ENCODE measurements at places on chromosomes 2 and 18.

DNA sequence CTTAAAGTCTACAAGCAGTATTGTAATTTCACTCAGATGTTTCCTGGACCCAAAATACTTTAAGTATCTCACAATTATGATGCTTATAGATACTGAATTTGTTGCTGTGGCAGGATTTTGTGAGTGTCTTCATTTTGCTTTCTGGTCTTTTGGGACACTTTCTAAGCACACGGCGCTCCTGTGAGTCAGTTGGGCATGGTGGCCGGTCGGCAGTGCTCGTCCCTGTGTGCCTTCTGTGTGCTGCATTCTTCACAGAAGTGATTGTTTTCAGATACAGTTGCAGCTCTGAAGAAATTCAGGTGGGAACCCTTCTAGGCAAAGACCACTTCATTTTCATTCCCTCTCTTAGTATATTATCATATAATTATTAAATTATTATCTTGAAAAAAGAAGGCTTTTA is 273.3 kb downstream of the ZNF407 start:
- H3K27ac ChIP-seq, result no peak overlapping the region
- no peaks in the 10 kb centered on the region for H3K36me3 ChIP-seq
- no peaks in the 10 kb centered on the region for H3K27me3 ChIP-seq
- no peak for DNase-seq
- H3K4me1 ChIP-seq, result peaks cover 9% of the 10 kb centered on the region

- H3K4me1 ChIP-seq, result no peaks in the 10 kb centered on the region
- no peak for DNase-seq
- no peaks in the 10 kb centered on the region for H3K36me3 ChIP-seq
Measured at GRCh38 chr2:19072161-19072560, 286.3 kb downstream of the OSR1 start.

GRCh38 chr2:159177957-159178356 is 108.5 kb downstream of the WDSUB1 start:
- H3K4me1 ChIP-seq, result no peaks in the 10 kb centered on the region
- H3K27me3 ChIP-seq, result no peaks in the 10 kb centered on the region
- no peak for DNase-seq
- no peak overlapping the region for H3K4me3 ChIP-seq
- peaks cover 88% of the 10 kb centered on the region for H3K36me3 ChIP-seq

DNA sequence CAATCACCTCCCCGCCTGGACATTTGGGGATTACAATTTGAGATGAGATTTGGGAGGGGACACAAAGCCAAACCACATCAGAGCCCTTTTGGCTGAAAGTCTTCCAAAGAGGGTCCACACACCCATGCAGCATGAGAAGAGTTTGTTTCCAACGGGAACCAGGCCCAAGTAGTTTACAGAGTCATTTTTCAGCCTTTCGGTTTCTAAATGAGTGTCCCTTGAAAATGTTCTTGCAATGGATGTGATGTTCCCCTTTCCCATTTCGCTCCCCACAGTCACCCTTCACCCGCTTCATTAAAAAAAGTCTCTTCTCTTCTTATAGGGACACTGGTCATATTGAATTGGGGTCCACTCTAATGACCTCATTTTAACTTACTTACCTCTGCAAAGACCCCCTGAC is 157.4 kb downstream of the ARL4C start:
- no peak for DNase-seq
- H3K27ac ChIP-seq, result no peak overlapping the region

DNA sequence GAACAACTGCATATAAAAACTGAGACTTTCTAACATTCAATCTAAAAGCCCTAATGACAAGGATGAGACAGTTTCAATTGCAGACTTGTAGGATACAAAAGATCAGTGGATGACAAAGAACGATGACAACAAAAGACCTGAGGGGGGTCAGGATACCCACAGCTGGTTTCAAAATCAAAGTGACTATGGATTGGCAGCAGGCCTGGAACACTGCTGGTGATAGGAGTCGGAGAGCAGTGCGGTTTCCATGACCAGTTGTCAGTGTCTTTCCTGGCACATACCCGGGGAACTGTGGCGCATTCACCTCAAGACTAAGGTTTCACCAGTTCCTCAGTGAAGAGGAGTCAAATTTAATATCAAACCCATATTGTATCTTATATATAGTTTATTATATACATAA is 42.0 kb downstream of the EHD3 start:
- no peak overlapping the region for H3K27ac ChIP-seq
- H3K27me3 ChIP-seq, result no peaks in the 10 kb centered on the region
- no peak for DNase-seq
- H3K4me1 ChIP-seq, result no peaks in the 10 kb centered on the region
- H3K4me3 ChIP-seq, result no peak overlapping the region

- H3K36me3 ChIP-seq, result no peaks in the 10 kb centered on the region
- no peaks in the 10 kb centered on the region for H3K4me1 ChIP-seq
- no peak overlapping the region for H3K4me3 ChIP-seq
- no peaks in the 10 kb centered on the region for H3K27me3 ChIP-seq
- DNase-seq, result peak; percentile 73
Measured at GRCh38 chr18:70920840-70921374, 632.1 kb downstream of the SOCS6 start.

GRCh38 chr18:68436485-68436884 is 278.4 kb downstream of the TMX3 start:
- H3K27ac ChIP-seq, result no peak overlapping the region
- DNase-seq, result no peak
- no peaks in the 10 kb centered on the region for H3K27me3 ChIP-seq
- no peaks in the 10 kb centered on the region for H3K36me3 ChIP-seq
- no peak overlapping the region for H3K4me3 ChIP-seq

- no peak overlapping the region for H3K4me3 ChIP-seq
- peaks cover 78% of the 10 kb centered on the region for H3K27me3 ChIP-seq
- H3K36me3 ChIP-seq, result no peaks in the 10 kb centered on the region
- no peak overlapping the region for H3K27ac ChIP-seq
Measured at GRCh38 chr2:86338778-86339295, 1.4 kb upstream of the REEP1 start.

DNA sequence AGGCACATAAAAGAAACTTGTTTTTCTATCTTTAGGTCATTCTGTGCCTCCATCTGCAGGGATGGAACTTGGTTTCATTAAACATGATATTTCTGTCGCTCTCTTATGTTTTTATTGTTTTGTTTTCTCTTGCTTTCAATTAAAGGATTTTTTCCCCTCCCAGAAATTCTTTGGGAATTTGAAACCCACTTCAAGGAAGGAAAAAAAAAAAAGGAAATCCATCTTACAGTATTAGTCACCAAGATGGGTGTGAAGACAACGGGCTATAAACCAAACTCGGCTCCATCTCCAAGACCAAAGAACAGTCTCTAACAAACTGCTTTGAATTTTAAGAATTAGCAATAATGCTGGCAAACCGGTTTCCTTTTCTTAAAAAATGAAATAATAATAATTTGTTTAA is 244.1 kb downstream of the BCL11A start:
- H3K27me3 ChIP-seq, result peaks cover 82% of the 10 kb centered on the region
- no peak for DNase-seq
- H3K27ac ChIP-seq, result no peak overlapping the region
- no peak overlapping the region for H3K4me3 ChIP-seq

DNA sequence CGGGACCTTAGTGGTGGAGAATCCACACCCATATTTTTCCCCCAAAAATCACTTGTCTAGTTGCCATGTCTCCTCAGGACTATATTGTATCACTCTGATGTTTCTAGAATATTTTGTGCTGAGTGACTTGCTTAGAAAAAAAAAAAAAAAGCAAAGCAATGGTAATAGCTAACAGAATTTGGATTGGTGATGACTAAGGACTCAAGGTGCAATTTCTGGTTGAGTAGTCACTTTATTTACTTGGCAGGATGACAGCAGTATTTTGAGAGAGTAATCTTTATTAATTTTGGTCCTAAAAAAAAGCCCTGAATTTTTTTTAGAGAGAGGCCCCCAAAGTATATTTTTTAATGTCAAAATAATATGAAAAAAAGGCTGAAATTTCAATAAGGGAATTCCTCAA is 32.8 kb upstream of the MYO3B start:
- no peak for DNase-seq
- H3K36me3 ChIP-seq, result no peaks in the 10 kb centered on the region
- no peak overlapping the region for H3K4me3 ChIP-seq
- H3K27me3 ChIP-seq, result no peaks in the 10 kb centered on the region

GRCh38 chr2:134142341-134142738 is 111.5 kb upstream of the MGAT5 start:
- H3K27ac ChIP-seq, result no peak overlapping the region
- H3K4me3 ChIP-seq, result no peak overlapping the region
- H3K36me3 ChIP-seq, result no peaks in the 10 kb centered on the region
- peaks cover 7% of the 10 kb centered on the region for H3K4me1 ChIP-seq
- H3K27me3 ChIP-seq, result no peaks in the 10 kb centered on the region

DNA sequence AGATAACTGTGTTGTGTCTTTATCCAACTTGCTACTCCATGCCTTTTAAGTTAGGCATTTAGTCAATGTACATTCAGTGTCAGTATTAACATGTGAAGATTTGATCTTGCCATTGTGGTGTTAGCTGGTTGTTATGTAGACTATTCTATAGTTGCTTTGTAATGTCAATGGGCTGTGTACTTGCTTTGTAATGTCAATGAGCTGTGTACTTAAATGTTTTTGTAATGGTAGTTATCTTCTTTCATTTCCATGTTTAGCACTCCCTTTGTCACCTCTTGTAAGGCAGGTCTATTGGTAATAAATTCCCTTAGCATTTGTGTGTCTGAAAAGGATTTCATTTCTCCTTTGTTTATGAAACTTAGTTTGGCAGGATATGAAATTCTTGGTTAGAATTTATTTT is 53.4 kb downstream of the MC4R start:
- H3K4me3 ChIP-seq, result no peak overlapping the region
- no peaks in the 10 kb centered on the region for H3K36me3 ChIP-seq
- no peaks in the 10 kb centered on the region for H3K4me1 ChIP-seq

GRCh38 chr2:185372188-185372587 is 366.4 kb upstream of the FSIP2 start:
- no peaks in the 10 kb centered on the region for H3K27me3 ChIP-seq
- no peaks in the 10 kb centered on the region for H3K36me3 ChIP-seq
- H3K27ac ChIP-seq, result no peak overlapping the region

GRCh38 chr2:151138507-151138906 is 123.2 kb downstream of the RBM43 start:
- DNase-seq, result no peak
- H3K27me3 ChIP-seq, result no peaks in the 10 kb centered on the region
- no peak overlapping the region for H3K27ac ChIP-seq
- H3K4me3 ChIP-seq, result no peak overlapping the region
- no peaks in the 10 kb centered on the region for H3K36me3 ChIP-seq

GRCh38 chr2:124254621-124255020 is 229.5 kb downstream of the CNTNAP5 start:
- no peak overlapping the region for H3K4me3 ChIP-seq
- H3K4me1 ChIP-seq, result peaks cover 10% of the 10 kb centered on the region
- no peaks in the 10 kb centered on the region for H3K27me3 ChIP-seq
- no peak for DNase-seq
- H3K27ac ChIP-seq, result no peak overlapping the region

DNA sequence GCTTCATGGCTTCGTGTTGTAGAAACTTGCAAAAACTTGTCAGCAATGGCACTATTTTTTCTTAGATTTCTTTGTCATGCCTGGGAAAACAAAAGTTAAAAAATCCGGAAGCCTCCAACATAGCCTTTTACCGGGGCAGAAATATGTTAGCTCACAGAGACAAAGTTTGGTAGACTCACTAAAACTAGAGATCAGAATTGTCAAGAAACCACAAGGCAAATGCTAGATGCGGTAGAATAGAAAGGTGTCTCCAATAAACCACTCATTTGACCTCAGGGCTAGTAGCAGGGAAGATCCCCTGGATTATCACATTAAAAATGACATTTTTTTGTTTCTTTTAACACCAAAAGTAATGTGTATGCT is 405 bp downstream of the CASP10 start:
- no peak for DNase-seq
- peak overlapping the region; percentile 69 for H3K4me3 ChIP-seq
- H3K4me1 ChIP-seq, result no peaks in the 10 kb centered on the region
- H3K27ac ChIP-seq, result no peak overlapping the region

DNA sequence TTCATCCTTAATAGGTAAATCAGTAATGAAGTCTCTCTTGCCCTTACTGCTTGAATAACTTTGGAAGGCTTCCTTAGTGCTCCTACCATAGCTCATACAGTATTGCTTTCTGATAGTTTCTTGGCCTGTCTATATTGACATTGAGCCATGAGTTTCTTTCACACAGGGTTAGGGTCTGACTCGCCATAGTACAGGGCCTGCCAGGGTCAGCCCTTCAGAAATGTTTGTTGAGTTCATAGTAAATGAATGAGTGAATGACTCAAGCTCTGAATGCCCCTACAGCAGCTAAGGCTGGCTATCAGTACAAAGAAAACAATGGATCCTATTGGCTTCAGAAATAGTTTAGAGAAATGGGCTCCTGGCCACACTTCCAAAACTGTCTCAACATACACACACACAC is 65.0 kb upstream of the LRATD1 start:
- H3K27me3 ChIP-seq, result no peaks in the 10 kb centered on the region
- no peaks in the 10 kb centered on the region for H3K36me3 ChIP-seq
- H3K4me1 ChIP-seq, result no peaks in the 10 kb centered on the region
- H3K27ac ChIP-seq, result no peak overlapping the region

- no peaks in the 10 kb centered on the region for H3K36me3 ChIP-seq
- no peak for DNase-seq
- H3K4me1 ChIP-seq, result no peaks in the 10 kb centered on the region
- H3K4me3 ChIP-seq, result no peak overlapping the region
Measured at GRCh38 chr2:146997488-146997887, 847.3 kb upstream of the ACVR2A start.

- peaks cover 8% of the 10 kb centered on the region for H3K4me1 ChIP-seq
- H3K27me3 ChIP-seq, result no peaks in the 10 kb centered on the region
- H3K36me3 ChIP-seq, result no peaks in the 10 kb centered on the region
Measured at GRCh38 chr18:73556904-73557303, 590.7 kb downstream of the FBXO15 start.

DNA sequence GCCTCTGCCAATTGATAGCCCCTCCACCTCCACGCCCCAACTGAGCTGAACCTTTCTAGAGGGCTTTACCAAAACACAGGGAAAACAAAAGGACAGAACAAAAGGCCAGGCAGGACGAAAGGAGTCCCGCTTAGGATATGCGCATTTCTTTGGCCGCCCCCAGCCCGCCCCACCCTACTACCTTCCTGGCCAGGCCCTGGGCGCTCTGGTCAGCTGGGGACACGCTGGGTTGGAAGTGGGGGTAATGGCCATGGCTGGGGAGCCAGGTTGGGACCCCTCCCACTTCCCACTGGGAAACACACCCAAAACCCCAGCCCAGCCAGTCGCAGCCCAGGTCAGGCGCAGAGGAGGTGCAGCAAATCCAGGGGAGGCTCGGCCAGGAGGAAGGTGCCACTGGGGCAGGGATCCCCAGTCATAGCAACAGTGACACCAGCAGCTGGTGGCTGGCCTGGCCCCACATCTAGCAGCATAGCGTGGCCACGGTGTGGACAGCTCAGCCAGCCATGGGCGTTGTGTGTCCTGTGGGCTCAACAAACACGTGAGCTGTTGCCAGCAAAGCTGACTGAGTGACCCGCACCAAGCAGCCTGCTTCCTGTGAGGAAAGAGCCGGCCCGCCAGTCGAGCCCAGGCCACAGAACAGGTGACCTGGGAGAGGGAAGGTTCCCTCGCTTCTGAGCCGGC is 24.6 kb upstream of the B3GNT7 start:
- no peaks in the 10 kb centered on the region for H3K4me1 ChIP-seq
- DNase-seq, result peak; percentile 88
- H3K36me3 ChIP-seq, result no peaks in the 10 kb centered on the region
